ENCODE measurements at places on chromosomes 7 and 10.

- no peak for DNase-seq
Measured at GRCh38 chr7:314853-315252, 24.9 kb downstream of the FOXL3 start.

DNA sequence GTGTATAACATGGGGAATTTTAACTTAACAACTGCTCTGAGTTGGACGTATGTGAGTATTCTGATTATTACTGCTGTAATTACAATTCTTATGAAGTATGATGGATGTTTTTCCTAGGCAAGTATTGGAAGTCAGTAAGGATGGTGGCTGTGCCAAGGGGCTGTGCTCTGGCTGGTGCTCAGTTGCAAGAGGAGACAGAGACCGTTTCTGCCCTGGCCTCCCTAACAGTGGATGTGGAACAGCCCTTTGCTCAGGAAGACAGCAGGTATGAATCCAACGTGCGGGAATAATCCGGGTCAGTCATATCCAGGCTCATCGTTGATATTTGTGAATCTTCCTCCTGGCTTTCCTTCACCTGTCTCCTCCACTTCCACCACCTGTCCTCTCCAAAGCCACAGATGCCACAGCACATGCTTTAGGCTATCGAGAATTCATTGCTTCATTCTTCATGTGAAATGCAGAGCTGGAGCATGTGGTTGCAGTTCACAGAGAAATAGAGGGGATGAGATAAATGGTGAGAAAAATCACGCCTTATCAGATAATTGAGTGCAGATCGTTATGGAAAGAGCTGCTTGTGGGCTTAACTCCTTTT, 141.7 kb downstream of the TWIST1 start:
- no peak for DNase-seq

DNA sequence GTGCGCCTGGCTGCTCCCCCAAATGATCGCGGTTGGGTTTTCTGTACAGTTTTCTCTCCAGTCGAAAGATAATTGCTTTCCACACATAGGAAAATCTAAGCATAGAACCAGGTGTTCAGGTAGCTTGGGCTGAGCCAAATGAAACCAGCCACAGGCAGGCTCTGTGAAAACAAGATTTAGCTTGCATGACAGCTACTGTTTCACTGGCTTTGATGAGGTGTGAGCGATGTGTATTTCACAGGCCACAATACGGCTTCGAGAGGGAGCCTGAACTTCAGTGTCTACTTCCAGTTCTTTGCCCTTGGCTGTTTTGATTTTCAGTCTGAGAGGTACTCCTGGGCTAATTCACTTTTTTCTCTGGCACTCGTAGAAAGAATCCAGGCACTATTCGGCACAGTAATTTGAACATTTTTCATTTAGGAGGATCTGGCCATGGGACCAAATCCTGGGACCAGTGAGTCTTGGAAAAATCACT, 110.5 kb downstream of the JCAD start:
- no peak for DNase-seq

GRCh38 chr7:158956805-158957509, 100.6 kb downstream of the DYNC2I1 start:
- no peak for DNase-seq

- no peak for DNase-seq
Measured at GRCh38 chr10:129965959-129966358, 1.9 kb upstream of the EBF3 start.
